ENCODE measurements at places on chromosomes 1 and 21.

- no peak for DNase-seq
These were observed 18.8 kb downstream of the TNFRSF25 start for GRCh38 chr1:6447016-6447817.

DNA sequence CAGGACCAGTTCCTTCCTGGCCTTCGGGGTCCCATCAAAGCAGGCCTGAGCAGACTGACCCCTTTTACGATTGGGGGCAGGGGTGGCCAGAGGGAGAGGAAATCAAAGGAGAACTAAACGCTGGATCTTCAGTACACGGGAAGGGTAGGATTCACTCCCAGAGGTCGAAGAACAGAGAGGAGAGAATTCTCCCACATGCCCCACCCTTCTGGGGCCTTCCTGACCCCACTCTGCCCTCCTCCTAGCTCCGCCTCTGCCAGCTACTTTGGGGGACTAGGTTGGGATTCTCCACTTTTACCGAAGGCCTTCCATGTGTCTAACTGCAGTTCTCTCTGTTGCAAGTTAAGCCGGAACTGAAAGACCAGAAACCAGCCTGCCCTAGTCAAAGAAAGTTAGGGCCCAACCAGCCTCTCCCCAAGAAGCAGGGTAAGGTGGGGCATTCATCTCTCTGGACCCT lies 654 bp upstream of the ARHGEF2 start:
- DNase-seq: no peak

- DNase-seq: no peak
These were observed 81.0 kb downstream of the NOTCH2 start for GRCh38 chr1:119988306-119989062.

DNA sequence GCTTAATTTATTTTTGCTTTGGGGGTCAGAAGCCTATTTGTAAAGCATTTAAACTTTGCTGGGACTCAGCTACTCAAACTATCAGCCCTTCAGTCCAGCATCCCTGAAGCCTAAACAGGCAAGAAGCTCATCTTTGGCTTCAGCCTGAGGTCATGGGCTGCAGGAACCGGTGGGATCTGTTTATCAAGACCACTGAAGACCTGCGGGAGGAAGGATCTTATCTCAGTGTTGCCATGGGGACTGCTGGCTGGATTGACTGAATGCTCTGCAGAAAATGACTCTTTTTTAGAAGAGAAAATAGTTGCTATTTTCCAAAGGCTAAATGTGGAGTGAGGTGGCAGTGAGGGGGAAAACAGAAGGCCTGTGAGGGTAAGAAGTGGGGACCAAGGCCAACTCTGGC lies 20.6 kb upstream of the ATP1B1 start:
- no peak for DNase-seq

GRCh38 chr1:172969611-172970010 lies 81.1 kb downstream of the TNFSF18 start:
- no peak for DNase-seq

DNA sequence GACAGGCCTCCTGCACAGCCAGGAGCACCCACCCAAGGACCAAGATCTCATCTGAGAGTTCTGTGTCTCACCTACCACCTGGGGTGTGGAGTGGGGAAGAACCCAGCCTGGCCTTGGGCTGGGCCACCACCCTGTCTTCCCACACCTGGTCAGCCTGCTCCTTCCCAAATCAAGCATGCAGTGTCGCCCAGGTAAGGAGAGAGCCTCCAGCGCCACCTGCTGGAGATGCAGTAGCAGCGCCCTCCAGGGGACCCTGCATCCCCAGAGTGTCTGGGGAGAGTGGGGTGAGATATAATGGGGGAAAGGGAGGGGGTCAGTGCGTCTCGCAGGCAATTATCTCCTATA lies 32.3 kb downstream of the KIAA2013 start:
- no peak for DNase-seq

- no peak for DNase-seq
These were observed 32.2 kb upstream of the HNRNPU start for GRCh38 chr1:244896550-244896949.

GRCh38 chr1:21262293-21263051 lies 27.8 kb downstream of the ECE1 start:
- DNase-seq: no peak

- peak; percentile 23 for DNase-seq
These were observed 36.6 kb upstream of the OPRD1 start for GRCh38 chr1:28775121-28775942.

GRCh38 chr1:40965531-40965930 lies 14.0 kb upstream of the CTPS1 start:
- DNase-seq: no peak

- DNase-seq: no peak
These were observed 9.7 kb upstream of the UMODL1 start for GRCh38 chr21:42061195-42061985.

GRCh38 chr1:193593147-193593885 lies 406.9 kb upstream of the B3GALT2 start:
- DNase-seq: no peak

DNA sequence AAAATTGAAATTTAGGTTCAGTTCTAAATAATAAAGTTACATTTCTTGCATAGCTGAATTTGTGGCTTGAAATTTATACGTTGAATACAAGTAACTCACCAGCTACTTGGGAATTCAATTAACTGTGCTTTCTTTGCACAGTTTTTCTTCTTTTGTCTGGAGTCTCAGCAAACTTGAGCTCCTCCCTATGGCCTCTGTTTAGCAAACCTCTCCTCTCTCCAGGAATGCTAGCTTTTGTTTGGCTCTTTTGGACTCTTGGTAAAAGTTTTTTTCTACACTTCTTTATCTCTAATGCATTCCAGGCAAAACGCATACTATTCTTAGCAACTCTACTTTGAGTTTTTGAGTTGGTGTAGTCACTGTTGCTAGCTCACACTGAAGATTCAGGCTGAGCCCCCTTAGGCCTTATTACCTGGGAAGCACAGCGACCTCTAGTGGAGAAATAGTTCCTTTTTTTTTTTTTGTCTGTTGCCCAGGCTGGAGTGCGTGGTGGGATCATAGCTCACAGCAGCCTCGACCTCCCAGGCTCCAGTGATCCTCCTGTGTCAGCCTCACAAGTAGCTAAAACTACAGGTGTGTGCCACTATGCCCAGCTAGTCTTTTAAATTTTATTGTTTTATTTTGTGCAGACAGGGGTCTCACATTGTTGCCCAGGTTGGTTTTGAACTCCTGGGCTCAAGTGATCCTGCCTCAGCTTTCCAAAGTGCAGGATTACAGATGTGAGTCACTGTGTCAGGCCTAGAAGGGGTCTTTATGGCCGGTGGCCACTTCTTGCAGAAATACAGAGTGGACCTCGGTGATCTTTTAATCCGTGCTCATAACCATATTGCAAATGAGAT lies 61.7 kb downstream of the CASQ2 start:
- no peak for DNase-seq

DNA sequence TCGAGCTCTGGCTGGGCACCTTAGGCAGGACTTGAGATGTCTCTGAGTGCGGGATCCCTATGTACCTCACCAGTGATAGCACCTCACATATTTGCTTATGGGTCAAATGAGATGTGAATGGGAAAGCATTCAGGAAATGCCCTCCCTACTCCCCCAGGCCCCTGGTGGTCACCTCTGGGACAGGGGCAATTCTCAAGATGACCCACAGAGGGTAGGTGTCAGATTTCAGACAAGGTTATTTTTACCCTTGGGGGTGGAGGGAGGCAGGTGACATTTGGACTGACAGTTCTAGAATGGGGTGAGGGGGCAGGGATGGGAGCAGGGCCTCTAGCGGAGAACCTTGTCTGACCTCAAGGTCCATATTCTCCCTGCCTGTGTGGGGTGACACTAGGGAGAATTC lies 27.1 kb downstream of the ACOT11 start:
- no peak for DNase-seq

- no peak for DNase-seq
These were observed 19.2 kb downstream of the MAB21L3 start for GRCh38 chr1:116130356-116130755.

DNA sequence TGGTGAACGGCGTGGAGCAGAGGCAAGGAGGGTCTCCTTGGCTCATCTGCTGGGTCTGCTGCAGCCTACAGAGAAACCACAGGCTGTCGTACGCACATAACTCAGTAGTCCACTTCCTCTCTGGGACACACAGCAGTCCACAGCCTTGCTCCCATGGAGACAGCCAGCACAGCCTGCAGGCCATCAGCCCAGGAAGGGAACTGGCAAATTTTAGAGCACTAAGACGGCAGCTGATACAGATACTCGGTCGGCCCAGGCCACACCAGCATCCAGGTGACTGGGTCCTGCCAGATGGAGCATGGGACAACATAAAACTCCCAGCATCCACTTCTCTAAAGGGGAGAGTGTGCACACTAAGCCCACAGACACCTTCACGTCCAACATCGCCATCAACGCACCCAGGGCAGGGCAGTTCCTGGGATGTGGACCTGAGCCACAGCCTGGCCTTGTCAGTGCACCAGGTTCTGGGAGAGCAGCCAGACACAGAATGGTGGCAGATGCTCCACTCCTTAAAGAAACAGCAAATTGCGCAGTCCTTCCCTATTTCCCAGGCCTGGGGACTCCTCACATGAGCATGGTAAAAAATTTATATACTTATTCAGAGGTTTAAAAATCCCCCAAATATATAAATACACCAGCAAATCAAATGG lies 247.1 kb upstream of the RAB4A start:
- no peak for DNase-seq

- no peak for DNase-seq
These were observed 227.8 kb downstream of the BACH1 start for GRCh38 chr21:29526545-29526944.

DNA sequence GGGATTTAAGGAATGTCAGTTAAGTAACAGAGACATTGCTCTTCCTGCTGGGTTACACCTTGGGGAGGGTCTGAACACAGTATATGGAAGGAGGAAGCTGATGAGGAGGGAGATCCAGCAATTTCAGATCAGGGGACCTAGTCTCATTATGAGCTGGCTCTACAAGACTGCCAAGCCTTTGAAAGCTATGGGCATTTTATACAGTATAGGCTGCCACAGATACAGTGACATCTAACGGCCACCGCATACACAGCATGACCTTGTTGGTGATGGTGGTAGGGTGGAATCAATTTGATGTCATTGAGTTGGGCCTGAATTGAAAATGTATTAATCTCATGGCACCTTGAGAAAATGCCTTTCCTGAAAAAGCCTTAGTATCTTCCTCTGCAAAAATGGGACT lies 22.6 kb upstream of the ZP4 start:
- DNase-seq: no peak

DNA sequence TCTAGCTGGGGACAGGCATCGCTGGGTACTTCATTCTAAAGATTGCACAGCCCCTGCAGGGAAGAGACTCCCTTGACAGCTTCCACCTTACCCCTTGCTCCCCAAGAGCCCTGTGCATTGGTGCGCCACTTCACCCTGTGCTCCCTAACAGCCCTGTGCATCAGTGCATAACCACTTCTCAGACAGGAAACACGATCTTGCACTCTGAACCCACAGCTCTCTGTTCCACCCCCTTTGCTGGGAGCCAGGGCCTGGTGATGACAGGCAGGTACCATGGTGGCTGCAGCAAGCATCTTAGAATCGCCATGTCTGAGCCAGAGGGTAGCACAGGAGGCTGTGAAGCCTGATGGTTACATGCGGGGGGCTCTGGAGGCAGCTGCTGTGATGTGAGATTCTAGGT lies 5.0 kb downstream of the ALPL start:
- DNase-seq: no peak

GRCh38 chr1:183209533-183210158 lies 23.6 kb downstream of the LAMC2 start:
- DNase-seq: no peak

DNA sequence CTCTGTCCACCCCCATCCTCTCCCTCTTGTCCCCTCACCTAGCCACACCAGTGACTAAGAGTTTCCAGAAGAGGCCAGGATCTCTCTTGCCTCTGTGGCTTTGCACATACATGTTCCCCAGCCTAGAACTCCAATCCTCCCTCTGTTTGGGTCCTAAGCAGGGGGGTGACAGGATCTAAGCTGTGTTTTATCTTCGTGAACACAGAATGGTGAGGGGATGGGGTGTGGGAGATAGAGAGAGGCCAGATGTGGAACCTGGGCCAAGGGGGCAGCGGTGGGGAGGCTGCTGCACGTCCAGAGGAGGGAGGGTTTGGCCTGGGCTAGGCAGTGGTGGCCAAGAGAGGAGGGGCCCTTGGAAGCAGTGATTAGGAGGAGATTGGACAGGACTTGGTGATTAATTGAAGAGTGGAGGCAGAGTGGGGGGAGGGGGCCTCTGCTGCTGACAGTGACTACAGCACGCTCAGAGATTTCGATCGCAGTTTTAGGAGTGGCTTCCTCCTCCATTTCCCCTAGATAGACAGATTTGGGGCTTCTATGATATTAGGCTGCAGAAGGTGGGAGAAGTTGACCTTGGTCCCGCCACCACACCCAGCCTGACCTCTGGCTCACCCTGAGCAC lies 17.1 kb upstream of the ADGRB2 start:
- no peak for DNase-seq

- DNase-seq: no peak
These were observed 43.0 kb upstream of the TENT5C start for GRCh38 chr1:117562581-117563491.

DNA sequence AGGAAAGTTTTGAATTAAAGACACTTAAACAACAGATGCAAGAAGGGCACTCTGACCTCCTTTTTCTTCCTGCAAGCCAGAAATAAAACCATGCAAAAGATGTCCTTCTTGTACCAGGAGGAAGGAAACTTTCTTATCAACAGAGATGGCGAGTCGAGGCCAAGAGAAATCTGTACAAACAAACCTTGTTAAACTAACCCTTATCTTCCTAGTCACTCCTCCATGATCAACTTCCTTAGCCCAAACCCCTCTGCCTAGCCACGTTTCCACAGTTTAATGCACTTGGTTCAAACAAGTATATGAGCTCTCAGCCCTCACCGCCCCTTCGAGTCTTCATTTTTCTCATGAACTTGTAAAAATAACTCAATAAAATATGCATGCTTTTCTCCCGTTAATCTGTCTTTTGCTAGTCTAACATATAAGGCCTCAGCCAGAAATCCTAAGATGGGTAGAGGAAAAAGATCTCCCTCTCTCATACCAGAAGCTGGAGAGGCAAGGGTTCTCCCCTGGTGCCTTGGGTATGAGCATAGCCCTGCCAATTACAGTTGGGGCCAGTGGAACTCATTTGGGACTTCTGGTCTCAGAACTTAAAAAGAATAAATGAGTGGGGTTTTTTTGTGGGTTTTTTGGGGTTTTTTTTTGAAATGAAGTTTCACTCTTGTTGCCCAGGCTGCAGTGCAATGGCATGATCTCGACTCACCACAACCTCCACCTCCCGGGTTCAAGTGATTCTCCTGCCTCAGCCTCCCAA lies 141.7 kb upstream of the SOD1 start:
- no peak for DNase-seq

DNA sequence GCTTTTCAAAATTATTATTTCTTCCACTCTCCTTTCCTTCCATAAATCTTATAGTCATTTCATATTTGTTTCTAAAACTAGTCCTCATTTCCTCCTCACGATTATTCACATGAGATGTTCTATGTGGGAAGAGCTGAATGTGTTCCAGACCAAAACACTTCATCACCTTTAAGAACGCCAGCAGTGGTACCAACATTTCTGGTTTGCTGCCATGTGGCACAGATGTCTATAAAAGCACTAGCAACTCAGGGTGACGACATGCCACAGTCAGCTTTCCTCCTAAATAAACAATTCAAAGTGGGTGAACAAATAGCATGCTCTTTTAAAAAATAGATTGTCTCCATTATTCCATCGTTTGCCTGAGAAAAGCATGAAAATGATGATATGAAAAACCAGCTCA lies 1217.8 kb upstream of the ADGRL2 start:
- no peak for DNase-seq

Measured in stimulated activated CD8-positive, alpha-beta memory T cell treated with anti-CD3 and anti-CD28 coated beads, Interleukin-4, amount 100 ng/mL, for 1 hour (primary cell).